ENCODE measurements at places on chromosomes 6 and 20.

DNA sequence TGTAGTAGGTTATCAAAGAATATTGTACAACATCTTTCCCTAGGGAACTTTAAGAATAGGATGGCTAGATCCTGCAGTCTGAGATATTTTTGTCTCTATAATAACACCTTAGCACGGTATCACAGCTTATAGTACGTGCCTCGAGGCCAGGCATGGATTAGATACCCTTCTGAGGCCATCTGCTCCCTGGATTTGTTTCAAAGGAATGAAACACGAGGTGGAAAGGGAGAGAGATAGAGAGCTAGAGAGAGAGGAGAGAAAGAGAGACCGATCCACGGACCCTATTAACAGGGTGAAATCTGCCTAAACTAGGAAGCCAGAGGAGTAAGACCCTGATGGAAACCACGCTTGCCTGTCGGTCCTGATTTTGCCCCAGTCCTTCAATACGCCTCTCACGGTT, 92.5 kb downstream of the CD83 start:
- DNase-seq = no peak

GRCh38 chr6:163457637-163458561, 43.4 kb downstream of the QKI start:
- DNase-seq = no peak

DNA sequence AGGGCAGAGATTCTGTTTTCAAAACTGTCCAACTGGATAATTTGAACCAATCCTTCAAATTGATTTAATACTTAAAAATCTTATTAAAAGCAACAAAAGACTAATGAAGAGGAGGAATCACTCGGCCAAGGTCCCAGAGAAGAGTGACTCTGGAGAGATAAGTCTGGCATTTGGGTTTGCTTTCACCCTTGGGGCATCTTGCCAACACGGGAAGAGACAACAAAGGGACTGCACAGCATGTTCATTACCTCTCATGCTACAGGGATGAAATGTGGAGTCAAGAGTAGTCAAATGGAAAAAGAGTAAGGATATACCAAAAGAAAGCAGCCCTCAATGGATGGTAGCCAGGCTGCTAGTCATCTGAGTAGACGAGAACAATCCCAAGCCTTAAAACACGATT, 68.2 kb downstream of the KHDRBS2 start:
- no peak for DNase-seq

DNA sequence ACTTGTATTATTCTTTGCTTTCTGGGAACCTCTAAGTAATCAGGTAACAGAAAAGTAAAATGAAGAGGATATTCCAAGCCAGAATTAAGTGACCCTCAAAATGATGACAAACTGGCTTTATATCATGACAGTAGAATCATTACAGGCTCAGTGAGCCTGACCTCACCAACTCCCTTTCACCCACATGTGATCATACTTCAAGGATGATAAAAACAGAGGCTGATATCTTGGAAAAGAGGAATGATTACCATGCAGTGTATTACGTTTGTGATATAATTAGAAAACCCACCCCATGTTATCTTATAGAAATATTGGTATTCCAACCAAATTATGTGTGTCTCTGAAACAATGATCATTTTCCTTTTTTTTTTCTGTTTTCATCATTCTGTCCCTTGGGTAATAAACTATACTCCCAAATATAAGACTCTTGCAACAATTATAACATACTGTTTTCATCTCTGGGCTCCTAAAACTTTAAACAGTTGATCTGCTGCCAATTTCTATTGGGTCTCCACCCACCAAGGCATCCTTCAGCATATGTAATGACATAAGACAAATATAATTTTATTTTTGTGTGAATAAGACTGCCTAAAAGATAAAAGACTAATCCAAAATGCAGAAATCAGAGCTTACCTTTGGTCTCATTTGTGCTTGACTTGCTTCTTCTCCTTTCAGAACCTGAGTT, 115.7 kb downstream of the DST start:
- no peak for DNase-seq

DNA sequence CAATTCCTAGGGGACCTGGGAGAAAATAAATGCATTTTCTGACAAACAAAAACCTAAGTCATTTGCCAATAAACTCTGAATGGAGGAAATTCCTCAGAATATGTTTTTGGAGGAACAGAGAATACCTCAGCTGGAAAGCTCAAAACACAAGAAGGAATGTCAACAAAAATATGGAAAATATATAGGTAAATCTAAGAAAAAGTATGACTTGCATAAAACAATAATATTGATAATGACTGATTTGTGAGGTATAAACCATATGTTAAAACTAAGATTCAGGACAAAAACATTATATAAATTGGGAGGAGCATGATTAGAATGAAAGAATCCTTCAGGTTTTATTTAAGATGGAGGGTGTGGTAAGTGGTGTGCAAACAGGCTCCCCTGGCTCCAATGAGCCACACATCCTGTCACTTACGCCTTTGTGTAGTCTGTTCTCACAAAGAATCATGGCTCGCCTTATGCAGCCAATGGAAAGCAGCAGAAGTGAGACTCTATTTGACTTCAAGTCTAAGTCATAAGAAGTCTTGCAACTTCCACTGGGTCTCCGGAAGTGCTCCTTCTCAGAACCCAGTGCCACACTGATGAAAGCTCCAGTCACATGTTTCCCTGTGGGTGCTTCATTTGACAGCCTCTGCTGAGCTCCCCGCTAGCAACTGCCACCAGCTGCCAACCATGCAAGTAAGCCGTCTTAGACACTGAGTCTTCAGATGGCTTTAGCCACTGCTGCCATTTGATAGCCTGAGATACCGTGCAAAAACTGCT, 8.1 kb downstream of the CFAP61 start:
- no peak for DNase-seq

DNA sequence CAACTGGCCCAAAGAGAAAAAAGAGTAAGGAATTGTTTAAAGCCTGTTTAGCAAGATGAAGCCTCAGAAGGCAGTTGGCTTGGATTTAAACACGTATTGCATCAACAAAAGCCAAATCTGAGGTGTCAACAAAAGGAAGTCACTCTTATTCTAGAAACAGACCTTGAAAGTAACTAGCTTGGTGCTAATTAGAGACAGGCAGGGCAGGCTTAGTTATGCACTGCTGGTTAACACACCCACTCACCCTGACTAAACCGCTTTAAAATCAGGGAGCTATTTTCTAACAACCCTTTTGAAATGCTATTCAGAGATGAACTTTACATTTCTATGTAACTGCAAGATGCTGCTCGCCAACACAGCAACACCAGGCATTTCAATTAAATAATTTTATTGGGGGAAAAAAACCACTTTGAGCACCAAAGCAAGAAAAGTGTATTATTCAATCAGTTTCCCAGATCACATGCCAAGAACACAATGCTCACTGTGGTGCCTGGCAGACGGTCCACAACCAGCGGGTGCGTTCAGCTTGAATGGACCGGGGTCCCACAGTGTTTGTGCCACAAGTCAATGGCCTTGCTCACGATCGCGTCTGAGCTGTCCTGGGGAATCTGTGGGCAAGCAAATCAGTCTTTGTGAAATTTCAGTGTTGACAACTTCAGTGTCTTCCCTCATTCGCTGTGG, 23.6 kb downstream of the TBC1D7 start:
- DNase-seq = no peak

GRCh38 chr6:139284789-139285188, 7.0 kb downstream of the TXLNB start:
- DNase-seq = no peak

- peak; percentile 48 for DNase-seq
Measured at GRCh38 chr6:166381733-166382499, 824 bp downstream of the MPC1 start.

DNA sequence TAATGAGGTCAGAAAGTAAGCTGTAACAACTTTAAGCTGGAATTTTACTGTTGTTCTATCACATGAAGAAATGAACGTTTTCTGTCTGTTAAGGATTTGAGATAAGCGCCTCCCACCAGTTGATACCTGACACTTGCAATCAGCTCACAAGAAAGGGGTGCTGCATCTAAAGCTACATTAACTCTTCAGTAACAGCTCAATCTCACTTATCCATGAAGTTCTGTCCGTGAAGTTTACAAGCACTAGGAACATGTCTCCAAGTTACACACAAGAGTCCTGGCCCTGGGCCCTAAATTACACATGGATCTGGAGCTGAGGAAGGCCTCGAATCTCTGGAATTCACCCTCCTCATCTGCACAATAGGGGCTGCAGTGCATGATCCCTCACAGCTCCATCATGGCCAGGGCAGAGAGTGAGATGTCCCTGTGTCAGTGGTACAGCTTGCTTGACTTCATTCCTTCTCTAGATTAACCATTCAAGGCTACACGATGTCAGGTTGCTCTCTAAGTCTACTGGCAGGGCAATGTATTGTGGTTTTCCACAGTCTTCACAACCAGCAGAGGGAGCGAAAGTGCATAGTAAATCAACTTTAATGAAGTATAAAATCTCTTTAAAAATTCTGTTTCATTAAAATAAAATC, 182.4 kb upstream of the MCHR2 start:
- no peak for DNase-seq

DNA sequence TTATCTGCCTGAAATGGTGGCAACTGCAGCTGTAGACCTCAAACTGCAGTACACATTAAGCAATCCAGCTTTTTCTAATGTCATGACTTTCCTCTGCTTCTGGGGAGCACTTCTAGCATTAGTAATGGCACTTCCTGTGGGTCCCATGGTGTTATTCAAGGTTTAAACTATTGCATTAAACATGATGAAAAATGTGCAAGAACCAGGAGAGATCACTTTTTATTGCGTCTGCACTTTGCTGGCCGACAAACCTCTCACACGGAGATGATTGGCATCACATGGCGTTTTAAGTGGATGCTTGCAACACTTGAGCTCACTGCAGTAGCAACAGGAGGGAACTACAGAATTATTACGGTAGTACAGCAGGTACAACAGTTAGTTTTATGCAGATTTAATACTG, 148.4 kb downstream of the HIVEP2 start:
- no peak for DNase-seq

GRCh38 chr6:51983564-51983963, 103.8 kb downstream of the PKHD1 start:
- DNase-seq = no peak

DNA sequence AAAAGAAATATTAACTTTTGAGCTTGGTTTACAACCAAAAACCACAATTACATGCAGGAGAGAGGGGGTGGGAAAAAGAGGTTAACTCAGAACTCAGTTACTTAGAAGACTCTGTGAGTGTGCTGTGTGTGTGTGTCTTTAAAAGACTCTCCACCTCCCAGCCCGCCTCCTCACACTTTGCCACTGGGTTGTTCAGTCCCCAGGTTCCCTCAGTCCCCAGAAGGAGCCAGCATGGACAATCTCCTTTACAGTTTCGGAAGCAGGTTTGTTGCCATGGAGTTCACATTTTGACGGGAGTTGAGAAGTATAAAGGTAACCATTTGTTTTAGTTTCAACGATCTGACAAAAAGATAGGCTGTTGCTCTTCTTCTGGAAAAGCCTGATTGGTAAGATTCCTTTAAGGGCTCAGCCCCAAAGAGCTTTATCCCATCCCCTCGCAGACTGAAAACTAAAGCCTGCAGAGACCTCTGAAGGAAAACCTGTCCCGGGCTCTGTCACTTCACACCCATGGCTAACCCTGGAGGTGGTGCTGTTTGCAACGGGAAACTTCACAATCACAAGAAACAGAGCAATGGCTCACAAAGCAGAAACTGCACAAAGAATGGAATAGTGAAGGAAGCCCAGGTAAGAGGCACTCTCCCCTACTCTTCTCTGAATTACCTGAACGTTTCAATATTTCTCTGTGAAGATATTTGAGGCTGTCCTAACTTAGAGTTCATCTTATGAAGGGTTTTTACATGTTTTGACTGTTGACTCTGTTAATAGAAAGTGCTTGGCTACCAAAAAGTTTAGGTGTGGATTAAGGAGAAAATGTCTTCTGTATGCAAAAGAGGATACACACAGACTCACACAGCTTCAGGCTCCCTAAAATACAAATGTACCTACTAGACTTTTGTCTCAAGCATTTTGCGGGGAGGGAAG, at the start of gene SPTLC3:
Gene SPTLC3 (plus strand): TSS at position 212 of the 921 bp plus-strand sequence. CDS start 296 bp downstream, at position 508.
- DNase-seq = no peak

- DNase-seq = no peak
Measured at GRCh38 chr20:36794116-36794474, 20.5 kb upstream of the DSN1 start.

GRCh38 chr6:163643866-163644265, 229.3 kb downstream of the QKI start:
- DNase-seq = no peak

GRCh38 chr6:6716998-6717763, 128.7 kb downstream of the LY86 start:
- no peak for DNase-seq

GRCh38 chr20:8357703-8358102, 225.6 kb downstream of the PLCB1 start:
- DNase-seq = no peak

GRCh38 chr6:133632206-133632605, 256.7 kb upstream of the TCF21 start:
- no peak for DNase-seq

GRCh38 chr6:21522143-21522747, 71.3 kb upstream of the SOX4 start:
- no peak for DNase-seq

GRCh38 chr20:31569163-31570020, 35.7 kb upstream of the ID1 start:
- peak; percentile 26 for DNase-seq

DNA sequence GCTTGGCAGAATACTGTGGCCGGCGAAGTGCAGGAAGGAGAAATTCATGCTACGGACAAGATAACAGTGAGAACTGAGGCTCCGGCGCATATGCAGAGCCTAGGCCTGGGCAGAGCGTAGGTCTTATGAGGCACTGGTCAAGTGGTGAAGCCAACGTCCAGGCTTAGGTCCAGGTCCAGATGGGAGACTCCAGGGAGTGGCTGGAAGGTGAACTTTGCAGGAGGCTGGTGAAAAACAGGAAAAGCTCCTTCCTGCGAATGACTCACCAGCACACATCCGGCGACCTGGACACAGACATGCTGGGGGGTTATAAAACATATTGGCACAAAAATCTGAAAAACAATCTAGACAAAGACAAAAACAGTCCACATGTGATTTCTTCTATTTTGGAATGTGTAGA, 15.4 kb downstream of the C6orf141 start:
- no peak for DNase-seq

- DNase-seq = no peak
Measured at GRCh38 chr6:120157873-120158272, 808.3 kb upstream of the MAN1A1 start.

GRCh38 chr6:105282631-105283585, 103.1 kb upstream of the POPDC3 start:
- DNase-seq = no peak

- no peak for DNase-seq
Measured at GRCh38 chr6:134267917-134268361, 50.0 kb downstream of the SGK1 start.
